ENCODE measurements at places on chromosomes 3 and 15.

- DNase-seq = no peak
These were observed 177.7 kb upstream of the NR2E3 start for GRCh38 chr15:71632576-71633195.

DNA sequence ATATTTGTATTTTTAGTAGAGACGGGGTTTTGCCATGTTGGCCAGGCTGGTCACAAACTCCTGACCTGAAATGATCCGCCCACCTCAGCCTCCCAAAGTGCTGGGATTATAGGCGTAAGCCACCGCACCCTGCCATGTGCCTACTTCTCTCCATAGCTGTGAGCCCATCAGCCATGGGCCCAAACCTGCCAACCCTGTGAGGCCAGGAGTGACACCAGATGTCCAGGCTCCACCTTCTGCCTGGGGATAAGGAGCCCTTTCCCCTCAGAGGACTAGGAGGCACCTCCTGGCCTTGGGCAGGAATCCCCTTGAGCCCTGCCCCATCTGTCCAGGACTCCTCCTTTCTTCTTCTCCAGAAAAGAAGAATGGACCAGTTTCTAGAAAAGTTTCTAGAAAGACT is 14.2 kb upstream of the RFT1 start:
- DNase-seq = no peak

DNA sequence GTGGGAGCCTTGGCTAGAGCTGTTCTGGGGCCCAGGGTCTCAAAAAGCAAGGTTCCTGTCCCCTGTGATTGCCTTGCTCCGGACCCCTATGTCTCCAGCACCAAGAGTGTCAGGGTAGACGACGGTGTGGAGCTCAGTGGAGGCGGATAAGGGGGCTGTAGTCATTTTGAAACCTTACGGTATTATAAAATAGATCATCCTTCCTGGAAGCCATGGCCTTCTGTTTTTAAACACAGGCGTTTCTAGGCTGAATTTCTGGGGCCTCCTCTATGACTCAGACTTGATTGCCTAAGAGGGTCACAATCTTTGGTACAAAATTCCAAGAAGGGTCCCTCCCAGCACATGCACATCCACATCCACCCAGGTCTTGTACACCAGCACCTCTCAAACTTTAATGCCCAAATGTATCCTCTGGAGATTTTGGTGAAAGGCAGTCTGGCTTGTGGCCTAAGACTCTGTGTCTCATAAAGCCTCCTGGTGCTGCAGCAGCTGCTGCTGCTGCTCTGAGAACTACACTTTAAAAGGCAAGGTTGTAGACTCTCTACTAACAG is 70.5 kb upstream of the XCR1 start:
- DNase-seq = no peak

DNA sequence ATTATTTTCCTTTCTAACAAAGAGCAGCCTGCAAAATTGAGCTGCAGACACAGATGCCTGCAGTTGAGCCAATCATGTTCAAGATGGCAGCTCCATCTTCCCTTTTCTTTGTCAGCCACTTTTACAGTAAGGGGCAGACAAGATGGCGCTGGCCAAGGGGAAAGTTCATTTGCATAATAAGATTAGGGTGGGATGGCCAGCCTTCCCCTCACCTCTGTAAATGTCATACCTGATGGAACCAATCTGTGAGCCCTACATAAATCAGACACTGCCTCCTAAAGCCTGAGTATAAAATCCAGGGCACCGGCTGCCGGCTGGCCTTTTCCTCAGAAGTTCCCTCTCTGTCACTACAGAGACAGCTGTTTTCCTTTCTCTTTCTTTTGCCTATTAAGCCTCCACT is 15.8 kb downstream of the PATL2 start:
- no peak for DNase-seq

GRCh38 chr3:112633757-112634156 is 7.2 kb downstream of the CCDC80 start:
- no peak for DNase-seq

GRCh38 chr3:52204337-52205073 is 6.5 kb downstream of the ALAS1 start:
- no peak for DNase-seq

DNA sequence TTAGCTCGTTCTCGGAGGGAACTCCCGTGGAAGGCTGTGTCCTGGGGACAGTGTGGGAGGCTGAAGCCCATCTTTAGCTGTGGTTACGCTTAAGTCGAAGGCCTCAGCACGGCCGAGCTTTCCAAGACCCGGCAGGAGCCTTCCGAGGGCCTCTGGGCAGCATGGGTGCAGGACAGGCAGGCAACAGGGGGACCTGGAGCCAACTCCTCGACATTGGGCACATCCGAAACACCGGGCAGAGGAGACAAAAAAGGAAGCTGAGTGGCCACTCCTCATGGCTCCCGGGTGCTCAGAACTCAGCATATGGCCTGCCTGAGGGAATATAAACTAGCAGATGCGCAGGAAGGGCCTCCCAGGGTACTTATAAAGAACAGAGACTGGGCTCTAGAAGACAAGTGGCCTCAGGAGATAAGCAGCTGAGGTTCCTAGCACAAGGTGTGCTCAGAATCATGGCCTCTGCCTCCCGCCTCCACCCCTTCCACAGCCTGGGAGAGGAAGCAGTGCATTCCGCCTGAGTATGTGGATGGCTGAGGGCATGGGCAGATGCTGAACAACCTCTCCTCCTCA is 34.1 kb downstream of the ABTB1 start:
- DNase-seq = no peak

DNA sequence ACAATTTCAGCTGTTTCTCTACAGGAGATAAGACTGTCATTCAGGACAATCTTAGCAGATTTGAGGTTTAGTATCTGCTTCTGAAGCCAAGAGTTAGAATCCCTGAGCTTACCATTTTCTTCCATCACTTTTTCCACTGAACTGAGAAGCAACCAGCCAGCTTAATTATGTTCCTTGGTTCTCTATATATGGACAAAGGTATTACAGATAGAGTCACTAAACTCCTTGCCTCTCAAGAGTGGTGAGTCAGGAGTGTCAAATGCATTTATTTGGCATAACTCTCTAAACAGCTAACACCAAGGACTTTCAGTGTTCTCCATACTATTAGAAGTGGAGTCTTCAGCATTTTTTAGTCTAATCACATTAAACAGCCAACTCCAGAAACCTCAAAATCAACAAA is 239.3 kb downstream of the ALCAM start:
- no peak for DNase-seq

GRCh38 chr3:153096731-153097131 is 65.3 kb upstream of the RAP2B start:
- DNase-seq = no peak

DNA sequence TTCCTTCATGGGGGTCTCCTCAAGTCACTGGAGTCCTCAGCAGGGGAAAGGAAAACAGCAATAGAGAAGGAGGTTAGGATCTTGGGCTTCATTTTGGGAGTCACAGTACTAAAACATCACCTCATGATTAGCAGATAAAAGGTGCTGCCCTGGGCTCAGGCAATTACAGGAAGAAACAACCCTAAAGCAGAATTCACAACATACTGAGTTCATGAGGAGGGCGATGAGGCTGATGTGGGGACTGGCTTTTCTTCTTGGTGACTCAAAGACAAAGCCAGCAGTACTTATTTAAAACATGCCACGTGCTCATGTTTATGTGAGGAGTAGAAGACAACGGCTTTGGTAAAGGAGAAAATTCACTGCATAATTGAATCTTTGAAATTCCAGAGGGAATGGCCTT is 822.3 kb upstream of the CFAP20DC start:
- DNase-seq = no peak

DNA sequence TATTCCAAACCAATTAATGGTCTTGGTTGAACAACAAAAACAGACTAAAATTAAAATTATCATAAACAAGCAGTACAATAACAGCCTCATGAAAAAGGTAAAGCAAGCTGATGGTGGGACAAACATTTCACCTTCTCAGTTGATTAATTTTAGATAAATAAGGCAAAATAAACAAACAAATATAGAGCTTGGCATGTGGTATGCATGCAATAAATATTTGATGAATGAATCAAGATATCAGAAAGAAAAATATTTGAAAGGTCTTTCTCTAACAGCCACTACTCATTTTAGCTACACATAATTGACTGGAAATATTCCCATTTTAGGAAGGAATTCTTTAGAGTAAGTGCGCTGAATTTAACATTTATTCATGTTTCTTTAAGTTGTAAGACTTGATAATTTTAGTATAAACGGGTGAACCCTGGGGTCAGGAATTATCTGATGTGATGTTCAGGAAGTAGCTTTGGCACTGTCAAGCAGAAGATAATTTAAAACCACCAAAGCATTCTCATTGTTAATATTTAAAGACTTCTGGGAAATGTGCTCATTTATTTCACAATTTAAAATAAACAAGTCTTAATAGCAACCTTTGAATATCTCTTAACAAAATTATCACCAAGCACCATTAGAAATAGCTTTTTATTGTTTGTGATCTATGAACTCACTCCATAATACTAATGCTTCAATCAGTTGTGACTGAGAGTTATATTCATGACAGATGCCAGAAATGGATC is 372.3 kb upstream of the TGFBR2 start:
- no peak for DNase-seq

GRCh38 chr15:77032052-77032646 is 37.2 kb downstream of the PSTPIP1 start:
- no peak for DNase-seq

DNA sequence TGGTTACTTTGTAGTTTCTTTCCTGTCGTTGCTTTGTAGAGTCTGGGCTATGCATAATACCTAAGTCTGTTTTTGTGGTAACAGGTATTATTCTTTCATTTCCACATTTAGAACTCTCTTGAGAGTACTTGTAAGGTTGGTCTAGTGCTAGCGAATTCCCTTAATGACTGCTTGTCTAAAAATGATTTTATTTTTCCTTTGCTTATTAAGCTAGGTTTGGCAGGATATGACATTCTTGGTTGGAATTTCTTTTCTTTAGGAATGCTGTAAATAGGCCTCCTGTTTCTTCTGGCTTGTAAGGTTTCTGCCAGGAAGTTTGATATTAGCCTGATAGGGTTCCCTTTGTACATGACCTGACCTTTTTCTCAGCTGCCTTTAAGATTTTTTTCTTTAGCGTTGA is 70.1 kb upstream of the SGO1 start:
- no peak for DNase-seq

- DNase-seq = no peak
These were observed 26.5 kb downstream of the AVEN start for GRCh38 chr15:34012461-34013028.

- no peak for DNase-seq
These were observed 118.1 kb downstream of the C3orf38 start for GRCh38 chr3:88267847-88268246.

DNA sequence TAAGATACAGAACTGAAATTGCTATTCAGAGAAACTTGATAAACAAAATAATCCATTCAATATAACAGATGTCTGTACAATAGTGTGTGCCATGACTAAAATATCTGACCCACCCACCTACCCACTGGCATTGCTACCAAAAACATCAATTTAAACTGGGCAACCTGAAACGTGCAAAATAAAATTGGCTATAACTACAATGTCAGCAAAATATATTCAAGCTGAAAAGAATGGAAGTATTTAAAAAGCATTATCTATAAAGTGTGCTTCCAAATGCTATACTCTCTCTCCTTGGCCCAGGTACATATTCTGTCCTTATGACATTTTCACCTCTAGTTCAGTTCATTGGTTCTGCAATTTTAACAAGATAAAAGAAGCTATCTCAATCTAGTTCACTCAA is 379.6 kb upstream of the ATP11B start:
- DNase-seq = no peak

GRCh38 chr15:87841426-87841998 is 415.0 kb downstream of the NTRK3 start:
- DNase-seq = no peak

DNA sequence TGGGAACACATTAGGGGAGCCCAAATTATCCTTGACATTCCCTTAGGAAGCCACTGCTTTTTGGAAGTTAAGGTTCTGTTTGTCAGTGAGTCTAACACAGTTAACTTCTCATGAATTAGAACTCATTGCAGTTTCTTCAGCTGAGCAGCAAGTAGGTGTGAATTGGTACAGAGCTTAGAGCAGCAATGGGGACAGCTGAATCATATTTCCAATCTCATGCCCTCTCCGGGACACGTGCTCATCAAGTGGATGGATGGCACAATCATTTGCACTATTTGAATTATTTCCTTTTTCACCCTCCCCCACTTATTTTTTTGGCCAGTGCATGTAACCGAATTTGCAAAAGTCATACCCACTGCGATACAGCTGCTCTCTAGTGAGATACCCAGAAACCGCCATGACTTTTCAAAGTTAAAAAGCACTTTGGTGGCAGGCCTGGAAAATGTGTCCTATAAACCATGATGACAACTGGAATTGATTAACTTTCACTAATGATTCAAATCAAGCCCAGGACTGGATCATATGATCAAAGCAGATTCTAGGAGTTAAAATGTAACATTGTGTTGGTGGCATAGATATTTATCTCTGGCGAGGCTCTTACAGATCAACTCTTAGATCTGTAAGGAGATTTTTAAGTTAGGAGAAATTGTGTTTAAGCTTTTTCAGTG is 76.4 kb downstream of the EBLN2 start:
- no peak for DNase-seq

- DNase-seq = no peak
These were observed 4.6 kb upstream of the PRKCD start for GRCh38 chr3:53156368-53156834.

- DNase-seq = no peak
These were observed 78.3 kb upstream of the C15orf39 start for GRCh38 chr15:75123395-75123794.

- DNase-seq = no peak
These were observed 334.9 kb upstream of the DPH6 start for GRCh38 chr15:35880896-35881295.

DNA sequence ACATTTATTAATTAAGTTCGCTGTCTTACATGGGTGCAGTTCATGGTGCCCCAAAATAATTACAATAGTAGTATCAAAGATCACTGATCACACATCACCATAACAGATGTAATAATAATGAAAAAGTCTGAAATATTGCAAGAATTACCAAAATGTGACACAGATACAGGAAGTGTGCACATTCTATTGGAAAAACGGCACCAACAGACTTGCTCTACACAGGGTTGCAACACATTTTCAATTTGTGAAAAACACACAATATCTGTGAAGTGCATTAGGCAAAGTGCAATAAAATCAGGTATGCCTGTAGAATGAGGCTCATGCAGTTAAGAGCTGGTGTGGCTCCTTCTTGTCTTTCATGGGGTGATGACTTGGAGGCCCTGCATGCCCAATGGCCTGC is 265.8 kb downstream of the RPLP1 start:
- no peak for DNase-seq

- no peak for DNase-seq
These were observed 25.7 kb upstream of the ULK4 start for GRCh38 chr3:41987627-41988026.

GRCh38 chr3:96753124-96753523 is 61.3 kb upstream of the EPHA6 start:
- no peak for DNase-seq

DNA sequence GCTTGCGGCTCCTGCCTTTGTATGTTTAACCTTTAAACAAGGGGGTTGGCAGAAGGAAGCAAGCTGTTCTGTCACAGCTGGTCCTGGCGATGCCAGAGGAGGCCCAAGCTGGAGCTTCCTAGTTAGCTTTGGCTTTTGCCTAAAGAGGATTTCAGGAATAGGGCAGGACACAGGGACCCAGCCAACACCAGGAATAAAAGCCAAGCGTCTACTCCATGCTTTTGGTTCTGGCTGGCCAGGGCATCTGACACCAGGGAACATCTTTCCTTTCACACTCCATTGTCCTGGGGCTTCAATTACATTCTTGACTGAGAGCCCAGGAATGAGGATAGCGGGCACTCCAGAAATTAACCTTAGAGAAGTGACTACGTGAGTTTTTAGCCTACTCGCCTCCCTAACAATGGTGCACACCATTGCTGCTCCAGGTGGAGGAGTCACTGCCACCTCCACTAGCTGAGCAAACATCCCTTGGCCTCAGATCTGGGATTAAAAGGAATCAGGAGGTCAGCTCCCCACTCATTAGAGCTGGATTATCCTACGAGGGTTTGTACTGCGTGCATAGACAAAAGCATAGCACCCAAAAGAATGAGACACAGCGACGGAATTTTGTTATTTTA is 38.2 kb downstream of the TPM1 start:
- no peak for DNase-seq

Data from HTR-8/SVneo (cell line).